ENCODE measurements at places on chromosomes 11 and 22. TPM values are rescaled to one million over a fixed set of nuclear protein-coding genes. Genes with fewer than 3 reads are reported as not detected.

The GGTLC3 gene
- total RNA-seq, result not detected

The GLYAT gene
- not detected for total RNA-seq

The FOXR1 gene
- not detected for total RNA-seq

The OAF gene
- total RNA-seq, result 22.8 TPM

The TEX54 gene
- not detected for total RNA-seq

The SYCE3 gene
- not detected for total RNA-seq

The OPCML gene
- not detected for total RNA-seq

The OR5B21 gene
- total RNA-seq, result not detected

The OR8G1 gene
- not detected for total RNA-seq

The TTC28 gene
- total RNA-seq, result 45.1 TPM

The SHISA8 gene
- total RNA-seq, result not detected

The PEX16 gene
- total RNA-seq, result 21.3 TPM

The FSHB gene
- not detected for total RNA-seq

The KRTAP5-7 gene
- total RNA-seq, result 0.07 TPM

The TENM4 gene
- total RNA-seq, result 0.13 TPM

The GNAZ gene
- total RNA-seq, result 3.6 TPM

The OR4D5 gene
- total RNA-seq, result not detected

The IL18 gene
- 0.80 TPM for total RNA-seq

The BTBD18 gene
- total RNA-seq, result not detected

The MS4A6E gene
- total RNA-seq, result not detected

The OR51G2 gene
- total RNA-seq, result not detected

The IGLL5 gene
- not detected for total RNA-seq

The PYGM gene
- 0.27 TPM for total RNA-seq

The GAL3ST1 gene
- not detected for total RNA-seq

The SIK2 gene
- 10.4 TPM for total RNA-seq

The HPX gene
- total RNA-seq, result 0.53 TPM

The TIGD3 gene
- total RNA-seq, result 0.14 TPM

The CHRM1 gene
- not detected for total RNA-seq
